CD4-positive, alpha-beta T cell treated with Interferon alpha-2 for 1 hour (primary cell): ENCODE measurements at places on chromosomes 7 and 10.

DNA sequence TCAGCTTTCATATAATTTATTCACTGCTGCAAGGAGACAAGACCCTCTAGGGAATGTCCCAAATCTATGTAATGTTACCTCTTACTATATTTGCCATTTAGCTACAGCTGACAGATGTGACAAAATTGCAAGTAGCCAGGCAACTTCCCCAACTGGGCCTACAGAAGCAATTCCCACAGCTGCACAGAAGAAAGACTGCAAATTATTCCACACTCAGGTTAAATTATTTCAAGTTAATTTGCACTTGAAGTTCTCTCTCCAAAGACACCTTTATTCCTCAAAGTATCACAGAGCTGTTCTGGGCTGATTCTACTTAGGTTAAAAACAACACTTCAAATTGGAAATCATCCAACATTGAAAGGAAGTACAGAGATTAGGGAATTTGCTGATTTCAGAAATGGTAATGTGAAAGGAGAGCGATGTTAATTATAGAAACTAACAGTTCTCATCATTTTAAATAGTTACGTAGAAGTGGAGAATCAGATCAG, 133.6 kb downstream of the THSD7A start:
- no peak for DNase-seq

GRCh38 chr7:83599131-83599530, 49.8 kb downstream of the SEMA3E start:
- DNase-seq: no peak

- DNase-seq: peak; percentile 56
Observed at GRCh38 chr10:15370856-15371701, at the start of gene FAM171A1. TSS of gene FAM171A1 (minus strand) at chr10:15371289. CDS start at chr10:15371052, 237 bp downstream.

DNA sequence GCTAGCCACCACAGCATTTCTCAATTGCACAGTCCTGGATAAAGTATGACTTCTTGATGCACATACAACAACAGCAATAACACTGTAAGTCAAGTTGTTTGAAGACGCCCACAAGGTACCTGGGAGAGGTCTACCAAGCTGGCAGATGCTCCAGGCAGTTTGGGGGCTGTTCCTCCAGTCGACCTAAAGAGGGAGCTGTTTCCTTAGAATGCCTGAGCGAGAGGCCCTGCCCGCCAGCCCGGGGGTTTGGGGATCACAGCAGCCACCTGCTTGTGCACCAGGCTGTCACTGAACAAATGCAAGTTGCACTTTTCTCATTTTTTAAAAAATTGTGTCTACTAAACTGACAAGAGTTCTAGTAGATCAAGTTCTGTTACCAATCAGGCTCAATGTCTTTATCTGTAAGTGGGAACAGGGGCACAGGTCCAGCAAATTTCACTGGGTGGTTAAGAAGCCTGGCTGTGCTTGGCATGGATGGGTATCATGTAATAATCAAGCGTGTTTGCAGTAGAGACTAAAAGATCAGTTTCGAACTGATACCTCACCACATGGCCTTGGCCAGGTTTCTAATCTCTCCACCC, 193.8 kb upstream of the ADO start:
- peak; percentile 83 for DNase-seq

DNA sequence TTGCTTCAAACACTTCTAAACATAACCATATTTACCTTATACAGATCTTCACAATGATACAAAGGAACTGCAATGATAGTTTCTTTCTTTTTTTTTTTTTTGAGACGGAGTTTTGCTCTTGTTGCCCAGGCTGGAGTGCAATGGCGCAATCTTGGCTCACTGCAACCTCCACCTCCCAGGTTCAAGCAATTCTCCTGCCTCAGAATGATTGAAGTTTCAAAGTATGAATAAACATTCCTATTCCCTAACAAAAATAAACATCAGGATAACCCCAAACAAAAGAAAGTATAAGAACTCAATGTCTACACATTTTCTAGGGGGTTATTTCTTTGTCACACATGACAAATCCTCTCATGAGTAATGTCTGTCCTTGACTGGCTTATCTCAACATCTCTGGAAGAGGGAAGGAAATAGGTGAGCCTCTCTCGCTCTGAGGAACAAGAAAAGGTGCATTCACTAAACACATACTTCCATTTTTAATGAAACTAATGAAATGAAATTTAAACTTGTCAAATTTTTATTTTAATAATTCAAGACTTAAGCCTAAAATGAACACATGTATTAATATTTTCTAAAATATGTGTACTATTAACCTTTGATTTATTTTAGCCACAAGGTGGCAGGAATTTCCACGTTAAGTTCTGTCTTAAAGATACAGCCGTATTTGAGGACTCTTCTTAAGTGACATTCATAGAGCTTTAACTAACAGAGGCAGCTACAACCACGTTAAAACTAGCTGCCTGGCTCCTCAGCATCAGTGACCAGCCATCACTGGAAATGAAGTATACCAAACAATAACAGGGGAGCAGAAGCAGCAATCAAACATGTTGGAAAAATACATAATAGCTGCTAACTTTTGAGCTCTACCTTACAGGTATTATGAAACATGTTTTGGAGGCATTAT, 58.3 kb downstream of the MALSU1 start:
- DNase-seq: no peak
